ENCODE measurements at places on chromosomes 1 and 21.

DNA sequence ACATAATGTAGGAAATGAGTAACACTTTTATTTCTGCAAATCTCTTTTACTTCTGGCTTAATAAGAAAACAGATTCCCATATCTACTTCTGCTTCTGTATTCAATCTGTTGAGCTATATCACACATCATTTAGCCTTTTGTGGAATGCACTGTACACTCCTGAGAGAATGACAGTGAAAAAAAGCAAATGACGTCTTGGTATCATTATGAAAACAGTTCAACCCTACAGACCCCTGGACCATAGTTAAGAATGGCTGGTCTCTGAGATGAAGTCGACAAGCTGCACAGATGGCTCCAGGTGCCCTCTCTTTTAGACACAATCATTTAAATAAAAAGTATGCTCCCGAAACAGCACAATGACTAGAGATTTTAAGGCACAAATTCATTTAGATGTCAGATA lies 247.0 kb downstream of the RERE start:
- no peak for DNase-seq

DNA sequence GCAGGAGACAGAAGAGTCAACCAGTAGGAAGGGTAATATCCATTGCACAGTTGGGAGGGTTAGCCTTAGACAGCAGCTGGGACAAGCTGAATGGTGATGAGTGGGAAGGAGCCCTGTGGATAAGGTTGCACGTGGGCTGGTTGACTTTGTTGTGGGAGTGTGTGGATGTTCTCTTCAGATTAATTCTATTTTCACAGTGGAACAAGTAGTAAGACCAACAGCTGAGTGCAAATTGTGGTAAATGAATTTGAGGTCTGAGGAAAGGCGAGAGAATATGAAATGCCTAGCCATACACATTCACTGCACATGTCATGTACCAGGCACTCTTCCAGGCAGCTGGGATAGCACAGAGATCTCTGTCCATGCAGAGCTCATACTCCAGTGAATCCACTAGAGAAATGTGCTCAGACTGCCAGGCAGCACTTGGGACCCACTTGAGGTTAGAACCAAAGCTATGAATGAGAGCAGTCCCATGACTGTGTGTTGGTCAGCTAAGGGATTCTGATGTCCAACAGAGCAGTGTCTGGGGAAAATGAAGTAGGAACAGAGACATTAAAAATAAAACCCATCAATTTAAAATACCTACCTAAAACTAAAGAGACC lies 25.2 kb upstream of the VTCN1 start:
- DNase-seq = no peak

GRCh38 chr1:53929246-53929960 lies 16.1 kb downstream of the IFT25 start:
- no peak for DNase-seq

DNA sequence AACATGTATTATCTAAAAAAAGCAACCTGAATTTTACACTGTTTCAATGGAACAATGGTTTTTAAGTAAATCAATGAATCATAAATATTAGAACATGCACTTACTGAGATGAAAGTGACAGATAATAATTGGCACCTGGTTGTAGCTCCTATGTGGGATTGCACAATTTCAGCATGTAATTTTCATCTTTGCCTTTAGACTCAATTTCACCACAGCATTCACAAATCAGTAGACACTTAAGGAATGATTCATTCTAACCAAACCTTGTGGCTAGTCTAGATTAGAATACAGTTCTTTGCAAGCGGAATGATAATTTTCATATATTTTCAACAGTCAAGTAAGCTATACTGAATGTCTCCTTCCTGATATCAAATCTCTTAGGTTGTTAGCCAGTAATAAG lies 853.4 kb downstream of the KCNT2 start:
- DNase-seq = no peak

DNA sequence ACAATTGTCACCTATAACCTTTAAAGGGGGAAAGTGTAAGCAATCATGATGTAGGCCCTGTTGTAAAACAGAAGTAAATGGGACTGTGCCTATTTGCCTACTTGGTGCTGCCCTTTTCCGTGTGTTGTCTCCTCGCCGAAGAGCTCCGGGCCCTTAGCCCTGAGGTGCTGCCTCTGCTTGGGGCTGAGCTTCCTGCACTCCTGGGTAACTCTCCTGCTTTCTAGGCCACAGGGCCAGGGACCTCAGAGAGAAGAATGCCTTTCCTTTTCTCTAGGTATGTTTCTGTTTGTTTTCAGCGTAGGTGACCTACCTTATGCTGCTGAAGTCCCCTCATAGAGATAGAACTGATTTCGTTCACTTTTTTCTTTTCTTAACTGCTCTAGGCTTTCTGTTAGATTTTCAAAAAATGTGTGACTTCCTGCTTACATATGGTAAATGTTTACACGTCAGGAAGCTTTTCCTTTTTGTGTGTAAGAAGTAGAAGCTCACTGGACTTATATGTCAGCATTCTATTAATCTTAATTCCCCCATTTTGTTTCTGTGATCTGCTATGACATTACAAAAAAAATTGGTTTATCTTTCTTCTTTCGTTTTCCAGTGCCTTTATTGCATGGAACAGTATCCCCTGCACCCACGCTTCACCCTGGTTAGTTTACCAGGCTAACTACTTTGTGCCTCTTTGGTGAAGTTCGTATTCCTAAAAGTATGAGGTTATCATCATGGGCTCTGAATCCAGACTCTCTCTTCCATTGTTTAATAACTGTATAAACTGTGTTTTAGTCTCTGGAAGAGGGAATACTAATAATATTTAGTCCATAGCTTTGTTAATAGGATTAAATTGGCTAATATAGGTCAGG lies 61.7 kb downstream of the ITSN1 start:
- DNase-seq = no peak

- DNase-seq = no peak
Measured at GRCh38 chr1:9371951-9372350, 79.3 kb downstream of the SPSB1 start.
